ENCODE measurements at places on chromosomes 12 and 14. TPM values are rescaled to one million over a fixed set of nuclear protein-coding genes. Genes with fewer than 3 reads are reported as not detected.

AJUBA gene
- total RNA-seq: 38.1 TPM

DICER1 gene
- 21.4 TPM for total RNA-seq

SYT10 gene
- total RNA-seq: not detected

IGF1 gene
- not detected for total RNA-seq

TAS2R43 gene
- not detected for total RNA-seq

TAS2R20 gene
- total RNA-seq: not detected

USP44 gene
- 0.23 TPM for total RNA-seq

PPM1H gene
- total RNA-seq: 7.0 TPM

GPR65 gene
- total RNA-seq: not detected

CABP1 gene
- 0.14 TPM for total RNA-seq

SPATS2 gene
- 40.8 TPM for total RNA-seq

ACTR6 gene
- total RNA-seq: 37.3 TPM

TAS2R8 gene
- total RNA-seq: not detected

ARG2 gene
- total RNA-seq: 2.7 TPM

SLC17A8 gene
- total RNA-seq: not detected

OR6C6 gene
- total RNA-seq: not detected

HHIPL1 gene
- 0.25 TPM for total RNA-seq

SLC6A12 gene
- total RNA-seq: 0.76 TPM

CDC42BPB gene
- 74.1 TPM for total RNA-seq

GALNT8 gene
- total RNA-seq: not detected

CAPZA3 gene
- not detected for total RNA-seq

EEF1AKMT3 gene
- total RNA-seq: 6.1 TPM

BTG1 gene
- total RNA-seq: 99.5 TPM

UNC119B gene
- 23.1 TPM for total RNA-seq

RIC8B gene
- total RNA-seq: 9.8 TPM

NFE2 gene
- 0.24 TPM for total RNA-seq

TPH2 gene
- not detected for total RNA-seq

TMEM119 gene
- total RNA-seq: not detected

ASB2 gene
- total RNA-seq: 3.5 TPM

NKX2-8 gene
- total RNA-seq: 3.8 TPM

TRPV4 gene
- total RNA-seq: 0.10 TPM

NANOG gene
- total RNA-seq: not detected

CD4 gene
- not detected for total RNA-seq

BTBD6 gene
- 28.9 TPM for total RNA-seq

MLXIP gene
- total RNA-seq: 22.0 TPM

ZBTB39 gene
- 5.5 TPM for total RNA-seq

HOXC6 gene
- 4.6 TPM for total RNA-seq

DDN gene
- 0.66 TPM for total RNA-seq

MGP gene
- total RNA-seq: 0.06 TPM

NKX2-1 gene
- total RNA-seq: 0.06 TPM

CACNB3 gene
- total RNA-seq: 31.2 TPM

SERPINA1 gene
- 0.59 TPM for total RNA-seq

A2ML1 gene
- total RNA-seq: not detected

LBHD2 gene
- not detected for total RNA-seq

GPRC5D gene
- total RNA-seq: not detected

ERH gene
- 352 TPM for total RNA-seq

CYP46A1 gene
- total RNA-seq: 0.14 TPM

KLRG1 gene
- 2.0 TPM for total RNA-seq

TMEM233 gene
- 0.07 TPM for total RNA-seq

PGF gene
- total RNA-seq: 3.5 TPM

All from A549 treated with CpdA at 1 μM for 4 hours (cell line).